ENCODE measurements at places on chromosomes 3 and 15.

GRCh38 chr15:22944651-22945050 is 35.5 kb downstream of the CYFIP1 start:
- DNase-seq, result no peak

DNA sequence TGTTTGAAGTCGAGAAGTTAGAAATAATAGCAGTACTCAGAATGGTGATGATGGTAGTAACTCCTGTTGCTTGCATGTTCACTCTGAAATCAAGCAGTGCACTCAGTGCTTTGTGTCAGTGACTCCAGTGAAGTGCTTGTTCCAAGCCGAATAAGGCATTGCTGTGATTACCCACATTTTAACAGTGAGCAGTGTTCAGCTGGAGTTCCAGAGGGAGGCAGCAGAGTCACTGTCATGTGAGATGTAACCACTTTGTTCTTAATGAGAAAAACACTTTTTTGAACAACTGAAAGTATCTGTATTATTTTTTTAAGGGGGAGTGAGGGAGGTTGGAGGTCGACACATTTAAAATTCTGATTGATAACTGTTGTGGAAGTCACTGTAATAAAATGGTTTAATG is 3.7 kb downstream of the MDFIC2 start:
- no peak for DNase-seq

GRCh38 chr3:171995486-171995885 is 43.9 kb upstream of the FNDC3B start:
- no peak for DNase-seq

DNA sequence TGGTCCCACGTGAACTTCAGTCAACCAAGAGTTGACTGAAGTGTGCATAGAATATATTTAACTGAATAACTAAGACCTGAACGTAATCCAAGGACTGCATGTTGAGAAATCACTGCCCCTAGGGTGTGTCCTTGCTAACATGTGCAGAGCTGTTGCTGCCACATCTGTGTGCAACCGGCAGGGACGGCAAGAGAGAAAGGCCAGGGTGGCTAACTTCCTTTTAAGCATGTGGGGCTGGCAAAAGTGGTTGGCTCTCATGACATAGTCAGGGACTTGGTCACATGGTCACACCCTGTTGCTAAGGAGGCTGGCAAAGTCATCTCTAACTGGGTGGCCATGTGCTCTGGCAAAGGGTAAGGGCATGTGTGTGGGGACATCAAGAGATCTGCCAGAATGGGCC is 52.4 kb downstream of the GASK1A start:
- DNase-seq, result no peak

GRCh38 chr15:87490666-87491065 is 765.9 kb downstream of the NTRK3 start:
- no peak for DNase-seq

GRCh38 chr15:51758645-51759044 is 7.2 kb downstream of the TMOD2 start:
- DNase-seq, result no peak

Measured in T-cell (primary cell).